AG10803 (cell line): ENCODE measurements at places on chromosomes 11 and 22.

DNA sequence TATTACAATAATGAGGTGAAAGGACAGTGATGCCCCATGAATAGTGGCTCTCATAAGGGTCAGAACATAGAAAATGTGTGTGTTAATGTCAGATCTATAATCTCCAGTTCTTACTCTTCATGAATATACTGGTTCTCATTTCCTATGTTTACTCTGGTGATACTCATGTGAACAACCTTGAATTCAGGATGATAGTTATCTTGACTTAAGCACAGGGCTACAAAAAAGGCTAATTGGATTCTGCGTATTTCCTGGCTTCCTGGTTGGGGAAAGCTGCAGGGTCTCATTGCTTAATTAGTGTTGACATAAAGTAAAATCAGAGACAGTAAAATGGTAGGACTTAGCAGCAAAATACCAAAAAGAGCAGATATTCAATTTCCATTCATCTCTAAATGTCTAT is 1316.8 kb upstream of the RAG2 start:
- DNase-seq: no peak

- no peak for DNase-seq
These were observed 41.0 kb upstream of the PARVG start for GRCh38 chr22:44139773-44140172.

DNA sequence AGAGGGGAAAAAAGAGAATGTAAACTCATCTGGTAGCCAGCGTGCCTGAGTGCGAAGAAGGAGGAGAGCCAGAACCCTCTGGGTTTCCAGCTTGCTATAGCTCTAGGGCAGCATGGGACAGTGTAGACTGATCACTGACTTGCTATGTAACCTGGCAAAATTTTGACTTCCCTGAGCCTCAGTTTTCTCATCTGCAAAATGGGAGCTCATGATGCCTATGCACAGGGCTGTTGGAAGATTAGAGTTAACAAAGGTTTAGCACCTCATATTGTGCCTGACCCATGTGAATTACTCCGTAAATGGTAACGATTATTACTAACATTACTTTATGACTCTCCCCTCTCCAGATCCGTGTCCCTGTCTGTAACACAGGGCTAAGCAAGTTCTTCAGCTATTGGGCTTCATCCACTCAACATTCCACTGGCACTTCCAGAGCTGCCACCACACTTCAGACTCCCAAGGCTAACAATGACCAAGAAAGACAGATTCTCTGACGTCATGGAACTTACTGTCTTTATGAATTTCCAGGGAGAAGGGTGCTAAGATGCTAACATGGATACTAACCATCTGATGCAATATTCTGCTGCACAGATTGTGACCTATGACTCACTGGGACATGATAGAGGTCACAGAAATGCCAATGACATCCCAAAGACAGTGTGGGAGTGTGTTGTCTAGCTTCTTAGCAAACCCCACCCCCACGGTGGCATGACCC is 195.2 kb downstream of the TRIM29 start:
- peak; percentile 21 for DNase-seq

- DNase-seq: peak; percentile 46
These were observed 35.3 kb downstream of the DGCR2 start for GRCh38 chr22:19086896-19087295.

DNA sequence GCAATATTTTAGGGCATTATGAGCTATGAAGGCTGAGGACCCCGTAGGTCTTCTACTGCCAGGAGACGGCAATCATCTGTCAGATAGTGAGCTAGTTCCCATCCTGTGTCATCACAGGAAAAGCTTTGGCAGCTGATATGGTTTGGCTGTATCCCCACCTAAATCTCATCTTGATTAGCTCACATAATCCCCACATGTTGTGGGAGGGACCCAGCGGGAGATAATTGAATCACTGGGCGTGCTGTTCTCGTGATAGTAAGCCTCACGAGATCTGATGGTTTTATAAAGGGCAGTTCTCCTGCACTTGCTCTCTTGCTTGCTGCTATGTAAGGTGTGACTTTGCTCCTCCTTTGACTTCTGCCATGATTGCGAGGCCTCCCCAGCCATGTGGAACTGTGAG is 18.1 kb downstream of the CSRP3 start:
- no peak for DNase-seq

DNA sequence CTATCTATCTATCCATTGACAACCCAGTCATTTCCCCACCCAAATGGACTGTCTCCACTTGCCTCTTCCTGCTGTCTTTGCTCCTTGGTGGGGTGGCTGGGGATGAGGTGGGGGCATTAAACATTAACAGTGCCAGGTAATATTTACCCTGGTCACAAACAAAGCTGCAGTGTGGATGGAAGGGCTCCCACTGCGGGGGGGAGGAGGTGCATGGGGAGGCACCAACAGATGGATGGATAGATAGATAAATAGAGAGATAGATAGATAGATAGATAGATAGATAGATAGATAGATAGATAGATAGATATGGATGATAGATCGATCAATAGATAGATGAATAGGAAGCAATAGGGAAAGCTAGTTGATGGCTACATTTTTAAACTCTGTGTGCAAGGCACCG is 2.3 kb upstream of the FXYD2 start:
- no peak for DNase-seq

- no peak for DNase-seq
These were observed 27.3 kb upstream of the TMEM41B start for GRCh38 chr11:9341638-9342178.

- DNase-seq: no peak
These were observed 650 bp downstream of the CST6 start for GRCh38 chr11:66012371-66012945.

DNA sequence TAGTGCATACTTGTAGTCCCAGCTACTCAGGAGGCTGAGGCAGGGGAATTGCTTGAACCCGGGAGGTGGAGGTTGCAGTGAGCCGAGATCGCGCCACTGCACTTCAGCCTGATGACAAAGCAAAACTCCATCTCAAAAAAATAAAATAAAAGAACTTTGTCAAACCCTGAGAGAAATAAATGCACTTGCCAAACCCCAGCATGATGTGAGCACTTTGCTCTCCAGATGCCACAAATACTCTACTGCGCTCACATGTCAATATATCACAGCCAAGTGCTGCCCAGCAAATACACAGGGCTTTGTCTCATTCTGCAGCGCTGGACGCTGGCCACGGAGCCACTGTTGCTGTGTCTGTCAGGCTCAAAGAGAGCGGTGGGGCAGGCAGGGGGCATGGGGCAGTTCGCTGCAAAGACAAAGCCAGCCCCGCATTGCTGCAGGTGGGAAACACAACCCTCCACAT is 45.1 kb downstream of the AHNAK start:
- peak; percentile 87 for DNase-seq

DNA sequence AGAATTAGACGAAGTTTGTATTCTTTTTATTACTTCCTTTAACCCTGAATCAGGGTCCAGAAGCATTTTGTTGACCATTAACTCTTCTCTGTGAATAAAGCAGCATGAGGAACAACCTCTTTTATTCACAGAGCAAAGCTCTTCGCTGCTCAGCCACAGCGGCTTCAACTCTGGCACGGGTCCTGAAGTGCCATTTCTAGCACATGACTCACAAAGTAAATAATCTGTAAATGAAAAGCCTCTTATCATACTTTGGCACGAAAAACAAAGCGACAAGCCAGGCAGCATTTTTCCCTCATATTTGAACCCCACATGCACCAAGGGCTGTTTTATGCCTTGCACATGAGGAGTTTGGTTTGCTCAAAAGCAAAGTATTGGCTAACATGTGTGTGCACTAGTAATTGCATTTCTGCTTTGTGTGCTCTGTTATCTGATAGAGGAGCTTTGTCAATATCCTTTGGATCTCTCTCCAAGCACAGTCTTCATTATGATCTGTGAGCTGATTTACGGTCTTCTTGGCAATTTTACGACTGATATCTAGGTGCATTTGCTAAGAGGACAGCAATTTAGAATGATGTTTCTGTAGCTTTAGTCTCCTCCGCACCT is 33.0 kb upstream of the APOBEC3A start:
- DNase-seq: peak; percentile 92

DNA sequence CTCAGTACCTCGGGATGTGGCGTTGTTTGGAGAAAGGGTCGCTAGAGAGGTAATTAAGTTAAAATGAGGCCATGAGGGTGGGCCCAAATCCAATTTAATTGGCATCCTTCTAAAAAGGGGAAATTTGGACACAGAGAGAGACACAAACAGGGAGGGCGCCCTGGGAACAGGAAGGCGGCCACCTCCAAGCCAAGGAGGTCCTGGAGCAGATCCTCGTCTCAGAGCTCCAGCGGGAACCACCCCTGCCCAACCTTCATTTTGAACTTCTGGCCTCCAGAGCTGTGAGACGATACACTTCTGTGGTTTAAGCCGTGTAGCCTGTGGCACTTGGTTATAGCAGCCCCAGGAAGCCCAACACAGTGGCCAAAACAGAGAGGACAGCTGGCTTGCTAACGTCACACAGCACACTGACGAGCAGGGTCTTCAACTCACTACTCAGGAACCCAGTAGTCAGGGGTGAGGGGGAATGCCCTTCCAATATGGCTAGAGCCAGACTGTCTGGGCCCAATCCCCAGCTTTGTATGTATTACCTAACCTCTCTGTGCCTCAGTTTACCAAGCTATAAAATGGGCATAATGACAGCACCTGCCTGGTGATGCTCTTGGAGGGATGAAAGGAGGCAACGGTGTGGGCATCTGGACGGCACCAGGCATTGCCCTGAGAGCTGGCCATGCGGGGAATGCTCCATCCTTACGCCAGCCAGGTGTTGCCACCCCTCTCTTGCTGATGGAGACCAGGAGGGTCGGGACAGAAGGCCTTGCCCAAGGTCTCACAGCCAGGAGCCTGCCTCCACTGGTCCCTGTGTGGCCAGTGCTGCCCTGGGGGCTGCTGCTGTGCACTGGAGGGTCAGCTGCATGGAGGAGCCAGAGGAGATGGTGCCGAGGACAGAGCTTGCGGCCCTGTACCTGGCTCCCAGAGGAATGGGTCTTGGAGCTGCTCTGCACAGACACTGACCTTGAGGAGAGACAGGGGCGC is 53.3 kb upstream of the LINC01488 start:
- DNase-seq: no peak

DNA sequence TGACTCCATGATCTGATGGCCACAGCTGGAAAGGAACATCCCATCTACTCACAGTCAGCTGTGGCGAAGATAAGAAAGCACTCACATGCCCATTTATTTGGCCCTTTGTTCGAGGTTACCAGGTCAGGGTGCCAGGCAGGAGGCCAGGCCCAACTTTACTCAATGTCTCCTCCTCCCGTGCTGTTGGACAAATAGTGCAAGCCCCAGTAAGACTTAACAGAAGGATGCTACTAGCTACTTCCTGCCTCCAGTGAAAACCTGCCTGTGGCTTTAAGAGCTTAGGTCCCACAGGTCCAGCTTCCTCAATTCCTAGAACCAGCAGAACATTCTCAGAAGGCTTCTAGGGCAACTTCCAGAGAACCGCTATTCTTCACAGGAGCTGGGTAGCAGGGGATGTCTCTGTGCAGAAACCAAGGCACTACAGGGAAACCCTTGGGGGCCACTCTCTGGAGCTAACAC is 12.9 kb upstream of the CRY2 start:
- DNase-seq: no peak

DNA sequence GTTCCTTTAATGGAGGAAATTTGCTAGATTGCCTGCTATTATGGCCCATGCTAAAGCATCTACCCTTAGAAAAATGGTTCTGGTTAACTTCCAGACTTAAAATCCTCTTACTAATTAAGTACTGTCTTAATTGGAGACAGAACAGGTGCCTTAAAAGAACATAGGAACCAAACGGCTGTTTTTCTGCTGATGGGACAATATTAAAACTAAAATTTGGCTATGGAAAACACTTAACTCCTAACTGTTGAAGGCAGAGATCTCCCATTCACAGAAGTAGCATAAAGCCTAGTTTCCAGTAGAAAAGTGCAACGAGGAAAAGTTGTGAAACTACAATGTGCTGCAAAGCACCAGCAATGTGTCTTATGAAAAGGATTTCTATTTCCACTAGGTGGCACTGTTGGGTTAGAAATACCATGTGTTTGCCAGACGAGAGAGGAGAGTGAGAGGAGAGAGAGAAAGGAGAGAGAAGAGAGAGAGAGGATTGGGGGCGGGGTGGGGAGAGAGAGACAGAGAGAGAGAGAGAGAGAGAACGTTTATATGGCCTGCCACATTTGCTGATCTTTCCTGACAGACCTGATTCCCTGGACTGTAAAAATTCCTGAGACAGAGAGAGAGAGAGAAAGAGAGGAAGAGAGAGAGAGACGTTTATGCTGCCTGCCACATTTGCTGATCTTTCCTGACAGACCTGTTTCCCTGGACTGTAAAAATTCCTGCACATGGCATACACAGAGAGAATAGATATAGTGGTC is 51.5 kb downstream of the FAM181B start:
- DNase-seq: peak; percentile 78

GRCh38 chr11:132028380-132029240 is 658.2 kb downstream of the NTM start:
- peak; percentile 62 for DNase-seq

GRCh38 chr22:36409911-36410756 is 22.4 kb upstream of the MYH9 start:
- no peak for DNase-seq

- no peak for DNase-seq
These were observed 7.1 kb upstream of the TAB1 start for GRCh38 chr22:39392341-39392948.

DNA sequence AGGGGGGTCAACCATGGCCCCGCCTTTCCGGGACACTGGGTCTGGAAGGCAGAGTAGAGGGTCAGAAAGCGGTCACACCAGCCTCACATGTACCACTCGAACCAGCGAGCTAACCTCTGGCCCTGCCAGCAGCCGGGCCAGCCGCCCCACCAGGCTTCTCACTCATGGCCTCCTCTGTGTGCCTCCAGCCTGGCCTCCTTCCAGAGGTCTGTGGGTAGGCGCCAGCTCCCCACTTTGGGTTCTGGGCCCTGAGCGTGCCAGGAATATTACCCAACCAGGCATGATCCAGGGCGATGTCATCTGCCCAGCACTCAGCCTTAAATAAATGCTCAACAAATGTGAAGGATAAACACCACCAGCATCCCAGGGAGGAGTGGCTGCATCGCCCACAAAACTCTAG is 5.8 kb downstream of the SCUBE1 start:
- DNase-seq: no peak

GRCh38 chr22:25838960-25839741 is 97.2 kb downstream of the MYO18B start:
- DNase-seq: no peak

DNA sequence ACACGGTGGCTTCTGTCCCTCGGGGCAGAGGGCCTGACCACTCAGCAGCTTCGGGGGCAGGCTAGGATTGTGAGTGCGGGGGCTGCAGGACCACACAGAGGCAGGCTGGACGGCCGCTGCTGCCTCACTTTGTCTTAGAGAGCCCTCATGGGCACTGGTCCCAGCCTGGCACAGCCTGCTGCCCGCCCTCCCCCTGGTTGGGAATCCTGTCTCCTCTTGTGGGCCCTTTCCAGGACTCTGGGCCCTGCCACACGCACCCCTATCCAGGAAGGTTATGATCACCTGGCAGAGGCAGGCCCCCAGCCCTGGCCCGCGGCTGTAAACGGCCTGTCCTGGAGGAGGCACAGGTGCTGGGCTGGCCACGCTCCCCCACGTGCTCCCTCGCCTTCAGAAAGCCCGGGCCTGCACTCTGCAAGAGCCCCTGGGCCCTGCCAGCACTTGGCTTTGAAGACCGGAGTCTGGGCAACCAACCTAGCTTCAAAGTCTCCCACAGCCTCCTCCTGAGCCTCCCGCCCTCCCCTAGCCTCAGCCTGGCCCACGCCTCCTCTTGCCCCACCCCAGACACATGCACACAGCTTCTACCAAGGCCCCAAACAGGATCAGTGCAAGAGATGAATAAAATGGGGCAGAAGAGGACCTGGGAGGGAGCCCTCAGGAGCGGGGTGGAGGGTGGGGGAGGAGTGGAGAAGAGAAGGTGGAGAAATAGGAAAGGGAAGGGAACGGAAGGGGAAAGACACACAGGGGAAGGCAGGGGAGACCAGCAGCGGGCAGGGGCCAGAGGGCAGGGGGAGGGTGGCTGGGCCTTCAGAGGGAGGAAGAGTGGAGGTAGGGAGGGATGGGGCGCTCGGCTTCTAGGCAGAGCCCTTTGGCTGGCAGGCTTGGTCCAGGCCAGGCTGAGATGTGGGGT is 31.0 kb downstream of the SYT7 start:
- DNase-seq: no peak
